Uterus (tissue), 4 donors: ENCODE measurements at places on chromosomes 5 and 9. TPM values are rescaled to one million over a fixed set of nuclear protein-coding genes. Genes with fewer than 3 reads are reported as not detected.

ANGPTL2 gene
- total RNA-seq: 27.5 TPM

- no peaks in the 10 kb centered on the region for H3K36me3 ChIP-seq
- H3K4me3 ChIP-seq: no peak overlapping the region
- H3K27me3 ChIP-seq: peaks cover 11% of the 10 kb centered on the region
Observed at GRCh38 chr9:130943221-130943620, 4.2 kb upstream of the FIBCD1 start.

JADE2 gene
- 17.4 TPM for total RNA-seq

FOCAD gene
- 42.1 TPM for total RNA-seq

DNA sequence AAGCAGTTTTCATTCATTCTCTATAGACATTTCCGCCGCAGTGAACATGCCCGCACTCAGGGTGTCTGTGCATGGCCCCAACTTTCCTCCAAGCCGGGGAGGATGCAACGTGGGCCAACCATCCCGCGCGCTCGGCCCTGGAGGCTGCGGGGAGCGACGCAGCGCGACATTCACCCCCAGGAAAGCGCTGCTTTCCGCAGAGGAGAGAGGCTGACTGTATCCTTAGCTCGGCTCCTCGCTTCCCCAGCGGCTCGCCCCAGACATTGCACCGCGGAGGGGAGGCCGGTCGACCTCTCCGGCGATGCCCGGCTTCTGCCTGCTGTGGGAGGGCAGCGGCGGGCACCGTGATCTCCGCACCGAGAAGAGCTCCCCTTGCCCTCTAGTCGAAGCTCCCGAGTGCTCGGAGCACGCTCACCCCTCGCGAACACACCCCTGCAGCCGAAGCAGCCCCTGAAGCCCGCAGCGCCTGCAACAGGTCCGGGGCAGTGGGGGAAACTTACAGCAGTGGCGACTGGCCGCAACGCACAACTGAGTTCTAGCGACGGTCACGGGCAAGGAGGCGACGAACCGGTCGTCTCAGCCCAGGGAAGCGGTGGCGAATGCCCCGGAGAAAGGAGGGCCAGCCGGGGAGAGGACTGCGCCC, 600 bp downstream of the ENC1 start:
- H3K36me3 ChIP-seq: no peaks in the 10 kb centered on the region
- peak overlapping the region; percentile 70 for H3K27ac ChIP-seq
- DNase-seq: no peak
- H3K4me1 ChIP-seq: no peaks in the 10 kb centered on the region
- H3K4me3 ChIP-seq: peak overlapping the region; percentile 53

GRCh38 chr5:138829341-138829740, 45.8 kb downstream of the LRRTM2 start:
- H3K27ac ChIP-seq: no peak overlapping the region
- no peak for DNase-seq
- peaks cover 5% of the 10 kb centered on the region for H3K4me1 ChIP-seq

SGTB gene
- total RNA-seq: 4.1 TPM

- H3K4me1 ChIP-seq: no peaks in the 10 kb centered on the region
- no peaks in the 10 kb centered on the region for H3K36me3 ChIP-seq
- no peak overlapping the region for H3K4me3 ChIP-seq
- no peak overlapping the region for H3K27ac ChIP-seq
- no peaks in the 10 kb centered on the region for H3K27me3 ChIP-seq
- DNase-seq: no peak
Observed at GRCh38 chr5:137296213-137296781, 202.8 kb downstream of the SPOCK1 start.

- H3K27me3 ChIP-seq: no peaks in the 10 kb centered on the region
- no peaks in the 10 kb centered on the region for H3K36me3 ChIP-seq
- H3K4me3 ChIP-seq: no peak overlapping the region
- no peak for DNase-seq
- H3K4me1 ChIP-seq: no peaks in the 10 kb centered on the region
Observed at GRCh38 chr5:90047113-90047512, 362.4 kb downstream of the CETN3 start.

DNA sequence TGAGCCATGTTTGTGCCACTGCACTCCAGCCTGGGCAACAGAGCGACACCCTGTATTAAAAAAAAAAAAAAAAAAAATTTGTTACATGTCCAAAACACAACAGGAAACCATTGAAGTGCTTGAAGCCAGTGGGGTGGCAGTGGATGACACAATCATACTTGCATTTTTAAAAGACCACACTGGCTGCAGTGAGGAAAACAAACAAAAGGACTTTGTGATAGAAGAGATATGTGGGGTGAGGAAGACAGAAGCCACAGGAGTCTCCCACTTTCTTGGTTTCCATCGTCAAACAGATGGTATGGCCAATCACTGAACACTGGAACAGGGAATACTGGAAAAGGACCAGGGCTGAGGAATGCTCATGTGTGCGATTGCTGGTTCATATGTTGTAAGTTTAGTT, 20.9 kb upstream of the COMMD10 start:
- no peaks in the 10 kb centered on the region for H3K27me3 ChIP-seq
- H3K4me3 ChIP-seq: no peak overlapping the region
- H3K36me3 ChIP-seq: no peaks in the 10 kb centered on the region
- DNase-seq: no peak

TGFBI gene
- total RNA-seq: 293 TPM

EGFL7 gene
- total RNA-seq: 119 TPM

STING1 gene
- total RNA-seq: 16.9 TPM
